NCI-H1105 treated with DMSO at 0.1 percent for 48 hours (cell line): ENCODE measurements at places on chromosomes 1 and 21.

GRCh38 chr1:243267471-243267880 lies 11.6 kb downstream of the SDCCAG8 start:
- no peak for DNase-seq

- DNase-seq: no peak
These were observed 1.6 kb downstream of the MARK1 start for GRCh38 chr1:220529521-220530020.

DNA sequence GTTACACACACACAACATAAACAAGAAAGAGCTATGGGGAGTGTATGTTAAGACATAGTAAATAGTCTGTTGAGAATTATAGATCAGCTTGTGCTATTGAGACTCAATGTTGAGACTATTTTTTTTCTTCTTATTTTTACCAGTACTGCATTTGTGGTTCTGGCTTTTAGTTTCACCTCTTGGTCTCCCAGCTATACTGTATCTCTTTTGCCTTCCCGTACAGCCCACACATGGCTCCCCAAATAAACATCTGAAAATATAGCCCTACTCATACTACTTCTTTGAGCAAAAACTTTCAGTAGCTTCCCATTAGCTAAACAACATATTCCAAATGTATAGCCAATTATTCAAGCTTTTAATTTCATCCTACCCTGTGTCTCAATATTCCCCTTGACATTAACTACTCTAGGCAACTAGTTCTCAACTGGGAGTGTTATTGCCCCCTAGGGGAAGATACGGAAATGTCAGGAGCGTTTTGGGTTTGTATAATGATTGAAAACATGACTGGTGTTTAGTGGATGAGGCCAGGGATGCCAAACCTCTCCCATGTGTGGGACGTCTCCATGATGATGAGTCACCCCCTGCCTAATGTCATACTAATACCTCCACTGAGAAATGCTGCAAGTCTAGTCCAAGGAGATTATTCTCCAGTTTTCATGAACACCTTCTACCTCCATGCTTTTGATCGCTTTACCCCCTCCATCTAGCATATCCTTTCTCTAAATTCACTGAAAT lies 6.8 kb downstream of the RPE65 start:
- peak; percentile 51 for DNase-seq

- no peak for DNase-seq
These were observed 39.6 kb downstream of the MPZL1 start for GRCh38 chr1:167761400-167761799.

DNA sequence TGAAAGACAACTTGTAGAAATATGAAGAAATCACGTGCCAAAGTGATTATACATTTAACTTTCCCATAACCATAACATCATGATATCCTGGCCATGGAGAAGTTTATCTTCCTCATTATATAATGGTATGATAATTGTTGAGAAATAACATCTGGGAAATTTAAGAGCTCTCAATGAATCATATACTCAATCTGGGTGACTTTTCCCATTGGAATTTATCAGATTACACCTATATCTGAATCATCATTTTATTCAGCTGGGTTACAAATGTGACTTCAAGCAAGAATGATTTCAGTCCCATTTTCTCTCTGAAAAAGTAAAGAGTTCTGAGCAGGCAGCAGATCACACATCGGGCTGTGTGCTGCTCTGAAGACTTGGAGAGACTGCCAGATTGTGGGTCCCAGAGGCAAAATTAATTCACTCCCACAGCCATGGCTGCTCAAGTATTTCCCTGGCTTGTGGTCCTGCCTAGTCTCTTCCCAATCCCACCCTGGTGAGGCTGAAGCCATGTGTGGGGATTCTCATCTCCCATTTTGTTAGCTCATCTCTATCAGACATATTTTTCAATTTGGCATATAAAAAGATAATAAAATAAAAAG lies 278.0 kb downstream of the MRPL39 start:
- no peak for DNase-seq

- DNase-seq: no peak
These were observed 2.8 kb downstream of the PRRX1 start for GRCh38 chr1:170666541-170667254.

- DNase-seq: no peak
These were observed 35.2 kb upstream of the HSD17B7 start for GRCh38 chr1:162755306-162755705.

DNA sequence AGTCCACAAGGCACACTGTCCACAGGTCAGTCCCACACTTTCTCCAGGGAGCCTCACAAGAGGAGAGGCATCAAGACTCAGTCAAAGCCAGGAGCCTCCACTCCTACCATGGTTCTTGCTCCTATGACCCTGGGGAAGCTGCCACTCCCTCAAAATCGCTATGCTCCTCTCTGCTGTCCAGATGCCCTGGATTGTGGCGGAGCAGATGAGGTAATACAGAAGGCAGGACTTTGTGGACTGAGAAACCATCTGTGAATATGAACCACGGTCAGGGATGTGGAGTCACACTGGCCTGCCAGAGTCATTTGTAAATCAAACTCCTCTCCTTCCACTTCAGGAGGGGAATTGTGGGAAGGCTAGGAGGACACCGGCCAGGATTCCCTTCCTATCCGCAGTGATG lies 20.6 kb downstream of the VWA5B1 start:
- DNase-seq: no peak

- DNase-seq: no peak
These were observed 106.3 kb downstream of the HIVEP3 start for GRCh38 chr1:41812453-41812852.

GRCh38 chr1:231887866-231888265 lies 261.3 kb downstream of the DISC1 start:
- no peak for DNase-seq

GRCh38 chr1:14298806-14299205 lies 299.7 kb upstream of the KAZN start:
- no peak for DNase-seq

DNA sequence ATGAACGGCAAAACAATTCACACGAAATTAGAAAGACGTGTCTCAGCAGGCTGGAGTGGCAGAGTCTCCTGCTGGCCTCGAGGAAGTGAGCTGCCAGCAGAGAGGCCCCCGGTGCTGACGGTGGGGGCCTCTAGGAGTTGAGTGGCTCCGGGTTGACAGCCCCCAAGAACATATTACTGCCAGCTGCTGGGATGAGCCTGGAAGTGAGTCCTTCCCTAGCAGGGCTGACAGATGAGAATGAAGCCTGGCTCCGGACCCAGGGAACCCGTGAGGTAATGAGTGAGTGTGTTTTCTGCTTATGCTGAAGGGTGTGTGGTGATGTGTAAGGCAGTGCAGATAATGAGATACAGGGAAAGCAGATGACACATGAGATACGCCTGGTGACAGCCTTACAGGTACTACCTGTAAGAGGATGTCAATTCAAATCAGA lies 23.5 kb upstream of the LRRC47 start:
- DNase-seq: peak; percentile 37

GRCh38 chr21:34046917-34047316 lies 26.5 kb upstream of the MRPS6 start:
- no peak for DNase-seq

DNA sequence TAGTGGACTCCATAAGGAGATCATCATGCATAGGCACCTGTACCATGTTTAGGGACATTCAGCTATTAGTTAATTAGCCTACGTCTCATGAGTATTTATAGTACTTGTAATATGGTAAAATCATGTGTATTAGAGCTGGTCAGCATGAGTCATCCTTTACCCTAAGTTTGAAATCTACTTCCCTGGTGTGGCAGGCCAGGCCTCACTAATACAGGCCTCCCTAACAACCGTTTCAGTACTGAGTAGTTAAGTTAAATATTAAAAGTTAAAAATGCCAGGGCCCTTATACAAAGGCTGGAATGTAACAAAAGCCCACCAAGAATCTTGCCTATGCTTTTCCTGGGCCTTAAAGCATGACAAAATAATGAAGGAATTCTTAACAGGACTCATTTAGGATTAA lies 356.3 kb upstream of the DPYD start:
- DNase-seq: no peak

- no peak for DNase-seq
These were observed 51.0 kb upstream of the RUNX3 start for GRCh38 chr1:24980836-24981630.

DNA sequence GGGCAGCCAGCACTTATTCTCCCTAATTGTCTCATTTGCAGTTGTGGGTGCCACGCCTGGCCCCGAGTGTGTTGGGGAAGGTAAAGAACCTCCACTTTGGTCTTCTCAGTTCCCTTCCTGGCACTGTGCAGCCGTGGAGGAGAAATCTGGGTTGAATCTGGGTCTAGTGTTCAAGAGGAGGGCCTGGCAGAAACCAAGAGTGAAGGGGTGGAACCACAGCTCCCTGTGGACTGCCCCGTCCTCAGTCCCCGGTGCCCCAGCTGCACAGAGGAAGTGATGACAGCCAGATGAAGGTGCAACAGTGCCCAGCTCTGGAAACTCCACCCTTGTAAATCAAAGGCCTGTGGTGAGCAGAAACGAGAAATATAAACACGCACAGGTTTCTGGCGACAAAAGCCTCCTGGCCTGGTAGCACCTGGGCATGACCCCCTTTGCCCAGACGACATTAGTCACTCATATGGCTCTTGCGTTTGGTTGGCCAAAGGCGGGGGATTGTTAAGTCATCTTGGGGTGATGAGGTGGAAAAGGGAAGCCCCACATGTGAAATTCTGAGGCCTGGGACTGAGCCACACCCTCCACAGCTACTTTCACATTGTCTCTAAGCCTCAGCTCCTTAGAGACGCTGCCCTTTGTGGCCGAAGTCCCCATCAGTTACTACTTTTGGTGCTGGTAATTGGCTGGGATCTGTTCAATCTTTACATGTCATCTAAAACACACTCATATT lies 4.2 kb upstream of the ECE1 start:
- DNase-seq: no peak

- no peak for DNase-seq
These were observed 4.6 kb downstream of the GSTM5 start for GRCh38 chr1:109716570-109717090.

DNA sequence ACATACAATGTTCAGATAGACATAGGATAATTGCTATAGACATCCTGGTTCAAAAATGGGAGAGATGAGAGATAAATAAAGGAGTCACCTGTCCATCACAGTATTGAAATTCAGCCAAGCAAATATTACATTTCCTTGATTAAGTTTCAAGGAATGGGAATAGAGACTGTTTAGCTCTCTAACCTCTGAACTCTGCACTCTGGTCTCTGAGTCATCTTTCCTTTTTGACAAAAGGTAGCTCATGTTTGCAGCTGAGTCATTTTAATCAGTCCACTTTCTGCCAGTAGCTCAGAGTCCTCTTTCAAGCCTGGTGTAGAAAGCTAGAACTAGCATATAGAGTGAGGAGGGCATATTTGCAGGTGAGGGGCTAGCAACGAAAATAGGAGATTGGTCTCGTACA lies 51.4 kb upstream of the GJA8 start:
- DNase-seq: no peak

DNA sequence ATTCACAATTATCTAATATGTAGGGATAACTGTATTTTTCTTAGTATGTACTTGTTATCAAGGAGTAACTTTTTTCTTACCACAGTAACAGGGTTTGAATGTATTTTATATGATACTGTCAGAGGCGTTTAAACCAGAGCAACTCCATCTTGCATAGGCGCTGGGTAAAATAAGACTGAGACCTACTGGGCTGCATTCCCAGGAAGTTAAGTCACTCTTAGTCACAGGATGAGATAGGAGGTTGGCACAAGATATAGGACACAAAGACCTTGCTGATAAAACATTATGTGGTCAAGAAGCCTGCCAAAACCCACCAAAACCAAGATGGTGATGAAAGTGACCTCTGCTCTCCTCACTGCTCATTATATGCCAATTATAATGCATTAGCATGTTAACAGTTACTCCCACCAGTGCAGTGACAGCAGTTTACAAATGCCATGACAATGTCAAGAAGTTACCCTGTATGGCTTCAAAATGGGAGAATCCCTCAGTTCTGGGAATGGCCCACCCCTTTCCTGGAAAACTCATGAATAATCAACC lies 64.8 kb downstream of the RPE65 start:
- DNase-seq: no peak

GRCh38 chr1:50425376-50426107 lies 2.3 kb upstream of the DMRTA2 start:
- DNase-seq: no peak

DNA sequence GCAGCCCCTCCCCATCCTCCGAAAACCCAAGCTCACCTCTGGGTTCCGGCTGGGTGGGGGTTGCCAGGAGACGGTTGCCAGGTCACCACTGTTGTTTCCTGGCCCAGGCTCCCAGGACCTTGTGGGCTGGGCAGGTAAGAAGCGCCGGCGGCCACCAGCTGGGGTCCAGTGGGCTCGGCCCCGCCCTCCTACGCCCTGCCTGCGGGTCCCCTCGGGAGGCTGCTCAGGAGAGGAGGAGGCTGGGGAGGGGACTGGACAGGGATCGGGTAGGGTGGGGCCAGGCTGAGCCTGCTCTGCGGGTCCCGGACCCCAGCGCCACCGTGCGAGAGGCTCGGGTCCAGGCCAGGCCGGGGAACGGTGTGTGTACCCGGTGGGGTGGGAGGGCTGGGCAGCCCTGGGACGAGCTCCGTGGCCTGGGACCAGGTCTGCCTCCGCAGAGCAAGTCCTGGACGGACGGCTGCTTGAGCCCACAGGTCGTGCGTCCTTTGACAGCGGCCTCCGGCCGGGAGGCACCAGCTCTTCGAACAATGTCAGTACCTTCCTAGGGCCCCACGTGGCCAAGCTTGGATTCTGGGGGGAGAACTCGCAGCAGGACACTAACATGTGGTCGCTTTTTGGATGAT lies at the start of gene TTLL10:
Gene TTLL10, plus strand, starts transcription at position 88 of the 623 bp plus-strand sequence. CDS start 5,336 bp downstream, outside the sequence.
- no peak for DNase-seq

- peak; percentile 73 for DNase-seq
These were observed 213.5 kb downstream of the LYPLAL1 start for GRCh38 chr1:219387211-219387610.
